Lung (tissue), 17 donors: ENCODE measurements at places on chromosomes 2 and 18.
A peak's percentile ranks its signal among the peaks of the same experiment; 100 is the strongest.

GRCh38 chr2:117771969-117772630 is 42.4 kb upstream of the DDX18 start:
- peak; percentile 65 for DNase-seq

- no peak for DNase-seq
Measured at GRCh38 chr2:218717262-218717661, 6.6 kb downstream of the TTLL4 start.

DNA sequence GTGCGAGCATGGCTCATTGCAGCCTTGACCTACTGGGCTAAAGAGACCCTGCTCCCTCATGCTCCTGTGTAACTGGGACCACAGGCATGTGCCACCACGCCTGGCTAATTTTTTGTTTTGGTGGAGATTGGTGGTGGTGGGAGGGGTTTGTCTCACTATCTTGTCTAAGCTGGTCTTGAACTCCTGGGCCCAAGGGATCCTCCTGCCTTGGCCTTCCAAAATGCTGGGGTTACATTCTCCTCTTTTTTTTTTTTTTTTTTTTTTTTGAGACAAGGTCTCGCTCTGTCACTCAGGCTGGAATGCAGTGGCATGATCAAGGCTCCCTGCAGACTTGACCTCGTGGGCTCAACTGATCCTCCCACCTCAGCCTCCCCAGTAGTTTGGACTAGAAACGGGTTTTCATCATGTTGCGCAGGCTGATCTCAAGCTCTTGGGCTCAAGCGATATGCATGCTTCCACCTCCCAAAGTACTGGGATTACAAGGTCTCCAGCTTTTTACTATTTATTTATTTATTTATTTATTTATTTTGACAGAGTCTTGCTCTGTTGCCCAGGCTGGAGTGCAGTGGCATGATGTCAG is 238.3 kb downstream of the MYCN start:
- DNase-seq: no peak

DNA sequence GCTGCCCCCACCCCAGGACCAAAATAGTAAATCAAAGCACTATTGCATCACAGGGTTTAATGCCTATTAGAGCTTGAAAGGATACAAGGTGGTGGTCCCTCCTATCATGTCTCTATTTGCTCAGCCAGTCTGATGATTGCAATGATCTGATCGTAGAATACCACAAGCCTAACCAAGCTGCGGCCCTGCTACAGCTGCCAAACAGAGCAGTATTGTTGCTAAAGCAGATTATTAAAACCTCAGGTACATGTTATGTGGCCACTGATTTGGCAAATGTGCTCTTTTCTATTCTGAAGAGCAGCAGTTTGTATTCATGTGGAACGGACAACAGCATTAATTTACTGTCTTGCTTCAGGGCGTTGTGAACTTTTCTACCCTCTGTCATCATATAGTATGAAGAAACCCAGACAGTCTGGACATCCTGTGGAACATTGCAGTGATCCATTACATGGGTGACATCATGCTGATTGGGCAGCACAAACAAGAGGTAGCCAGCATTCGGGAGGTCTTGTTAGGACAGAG is 8.4 kb upstream of the VAPA start:
- no peak for DNase-seq

GRCh38 chr18:69401226-69401971 is 711 bp downstream of the DOK6 start:
- peak; percentile 69 for DNase-seq
